ENCODE measurements at places on chromosomes 2 and 18.

- no peak for DNase-seq
These were observed 579.4 kb upstream of the FAM98A start for GRCh38 chr2:34178482-34178881.

- no peak for DNase-seq
These were observed 41.5 kb upstream of the EPC2 start for GRCh38 chr2:148602885-148603561.

GRCh38 chr2:71544919-71545571 lies 91.7 kb downstream of the DYSF start:
- DNase-seq = no peak

DNA sequence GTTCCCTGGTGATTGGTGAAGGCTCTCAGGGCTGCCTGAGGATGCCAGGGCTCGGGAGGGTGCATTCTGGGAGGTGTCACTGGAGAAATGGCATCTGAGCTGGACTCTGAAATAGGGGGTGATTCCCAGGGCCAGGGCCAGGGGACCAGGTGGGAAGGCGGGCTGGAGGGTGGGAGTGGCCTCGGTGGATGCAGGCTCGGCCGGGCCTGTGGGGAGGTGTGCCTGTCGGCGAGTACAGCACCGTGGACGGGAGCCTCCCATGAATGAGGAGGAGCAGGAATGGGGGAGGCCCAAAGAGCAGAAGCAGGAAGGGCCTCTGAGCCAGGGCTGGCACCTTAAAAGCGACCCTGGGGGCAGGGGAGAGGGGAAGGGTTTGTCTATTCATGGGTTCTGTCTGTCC lies 116.8 kb downstream of the GBX2 start:
- peak; percentile 39 for DNase-seq

DNA sequence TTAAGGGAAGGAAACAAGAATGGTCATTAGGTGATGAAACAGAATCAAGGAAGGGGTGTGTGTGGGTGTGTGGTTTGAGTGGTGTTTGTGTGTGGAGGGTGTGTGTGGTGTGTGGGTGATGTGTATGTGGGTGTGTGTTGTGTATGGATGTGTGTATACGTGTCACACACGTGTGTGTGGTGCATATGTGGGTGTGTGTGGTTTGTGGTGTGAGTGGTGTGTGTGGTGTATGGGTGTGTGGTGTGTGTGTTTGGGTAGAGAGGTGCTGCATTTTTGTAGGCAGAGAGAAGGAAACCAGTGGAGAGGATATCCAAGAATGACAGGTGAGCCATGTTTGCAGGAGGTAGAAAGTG lies 1.1 kb upstream of the CEP192 start:
- no peak for DNase-seq

DNA sequence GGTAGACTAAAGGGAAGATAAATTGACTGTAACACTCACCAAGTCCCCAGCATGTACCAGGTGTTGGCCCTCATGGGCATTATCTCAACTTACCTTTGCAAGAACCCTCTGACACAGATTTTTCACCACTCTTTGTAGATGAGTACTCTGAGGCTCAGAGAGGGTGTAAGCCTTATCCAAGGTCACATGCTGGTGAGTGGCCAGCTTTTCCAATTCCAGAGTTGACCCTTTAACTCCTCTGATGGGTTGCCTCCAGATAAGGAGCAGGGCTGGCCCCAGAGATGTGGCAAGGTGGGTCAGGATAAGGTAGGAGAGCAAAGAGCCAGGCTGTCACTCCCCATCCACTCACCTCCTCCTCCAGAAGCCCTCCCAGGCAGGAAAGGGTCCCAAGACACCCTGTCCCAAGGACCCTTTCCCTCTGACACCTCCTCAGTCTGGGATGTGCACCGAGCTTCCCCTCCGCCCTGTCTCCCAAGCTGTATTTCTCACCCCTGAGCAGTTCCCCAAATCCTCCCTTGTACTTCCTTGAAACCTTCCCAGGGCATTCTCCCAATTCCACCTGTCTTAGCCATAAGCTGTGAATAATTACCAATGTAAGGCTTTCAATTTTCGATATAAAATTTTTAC lies 165.9 kb downstream of the ZFP36L2 start:
- no peak for DNase-seq

GRCh38 chr2:33230195-33230594 lies 246.3 kb upstream of the RASGRP3 start:
- DNase-seq = no peak

Data from GM23338 (cell line).